ENCODE measurements at places on chromosomes 7 and 10.

GRCh38 chr7:139746652-139747051, 31.1 kb downstream of the HIPK2 start:
- DNase-seq, result no peak

GRCh38 chr10:93703066-93703465, 674 bp upstream of the FRA10AC1 start:
- DNase-seq, result no peak

DNA sequence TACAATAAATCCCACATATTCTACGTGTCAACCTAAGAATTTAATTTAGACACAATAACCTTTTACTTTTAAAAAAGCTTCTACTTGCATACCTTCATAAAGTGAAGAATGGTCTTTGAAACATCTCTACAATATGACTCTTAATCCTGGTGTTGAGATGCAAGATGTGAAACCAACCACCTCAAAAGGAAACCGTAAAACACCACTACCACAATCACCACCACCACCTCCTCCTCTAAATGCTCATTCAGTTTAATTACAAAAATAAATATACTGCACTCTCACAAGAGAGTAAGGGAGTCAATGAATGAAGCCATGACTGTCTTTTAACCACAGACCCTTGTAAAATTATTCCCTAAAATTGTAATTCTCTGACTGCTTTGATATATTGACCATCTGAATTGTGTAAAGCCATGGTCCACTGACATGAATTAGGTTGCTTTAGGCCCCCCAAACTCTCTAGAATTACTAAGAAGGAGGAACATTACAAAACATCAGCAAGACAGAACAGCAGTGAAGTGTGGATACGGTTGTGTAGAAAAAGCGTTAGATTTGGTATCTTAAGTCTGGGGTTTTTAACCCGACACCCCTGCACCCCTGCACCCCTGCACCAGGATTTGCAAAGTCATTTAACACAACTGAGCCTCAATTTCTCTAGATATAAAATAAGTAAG, 171.4 kb downstream of the SFMBT2 start:
- no peak for DNase-seq

- no peak for DNase-seq
These were observed 100.2 kb upstream of the PDCD4 start for GRCh38 chr10:110771486-110771885.

DNA sequence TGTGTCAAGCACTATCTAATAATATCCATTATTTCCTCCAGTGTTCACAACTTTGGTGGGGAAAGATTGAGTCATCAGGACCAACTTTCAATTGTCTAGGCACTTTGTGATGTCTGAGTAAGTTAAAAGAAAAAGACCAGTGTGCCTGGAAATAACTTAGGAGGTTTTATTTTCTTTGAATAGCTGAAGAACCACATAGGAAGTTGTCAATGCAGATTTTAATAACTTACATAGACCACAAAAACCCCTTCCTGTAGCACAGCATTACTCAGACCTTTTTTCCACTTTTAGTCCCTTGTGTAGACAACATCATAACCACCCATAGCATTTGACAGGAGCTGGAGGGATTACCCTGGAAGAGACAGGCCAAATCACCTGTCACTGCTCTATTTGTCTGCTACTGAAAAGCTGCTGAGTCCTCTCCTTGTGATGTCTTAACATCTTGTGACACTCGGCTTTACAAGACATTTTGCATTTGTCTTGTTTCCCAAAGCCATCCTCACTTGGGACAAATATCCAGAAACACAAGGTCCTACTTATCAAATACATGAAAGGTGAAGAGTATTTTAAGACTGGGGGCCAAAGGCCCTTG, 241.5 kb upstream of the PTER start:
- no peak for DNase-seq

GRCh38 chr7:159062569-159062968, 82.1 kb downstream of the VIPR2 start:
- no peak for DNase-seq

- DNase-seq, result peak; percentile 45
These were observed 49.7 kb downstream of the CDK1 start for GRCh38 chr10:60827791-60828488.

- DNase-seq, result no peak
These were observed 122.4 kb downstream of the CTTNBP2 start for GRCh38 chr7:117750612-117751563.

DNA sequence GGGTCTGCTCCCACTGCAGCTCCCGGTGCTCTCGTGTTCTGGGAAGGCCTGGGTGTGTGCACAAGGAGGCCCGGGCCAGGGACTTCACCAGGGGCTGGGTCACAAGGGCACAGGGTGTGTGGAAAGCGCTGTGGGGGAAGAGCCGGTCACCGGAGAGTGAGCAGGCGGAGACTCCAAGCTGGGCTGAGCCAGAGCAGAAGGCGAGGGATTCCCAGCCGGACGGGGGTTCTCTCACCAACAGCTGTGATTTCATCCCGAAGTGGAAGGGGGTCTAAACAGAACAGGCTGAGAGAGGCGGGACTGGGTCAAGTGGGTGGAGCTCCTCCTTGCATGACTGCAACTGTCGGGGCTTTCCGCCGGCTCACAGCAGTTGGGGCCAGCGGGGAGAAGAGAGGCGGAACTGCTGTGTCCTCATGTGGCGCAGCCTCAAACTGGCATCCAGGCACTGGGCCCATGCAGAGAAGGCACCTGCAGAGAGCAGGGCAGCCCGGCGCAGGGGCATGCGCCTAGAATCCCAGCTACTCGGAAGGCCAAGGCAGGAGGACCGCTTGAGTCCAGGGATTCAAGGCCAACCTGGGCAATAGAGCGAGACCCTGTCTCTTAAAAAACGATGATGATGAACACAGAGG, 7.6 kb upstream of the ORAI2 start:
- no peak for DNase-seq
